Amygdala (tissue), 56 donors: ENCODE measurements at places on chromosomes 12 and 14.

GRCh38 chr12:109356577-109356976 lies 8.9 kb downstream of the MYO1H start:
- DNase-seq, result no peak

DNA sequence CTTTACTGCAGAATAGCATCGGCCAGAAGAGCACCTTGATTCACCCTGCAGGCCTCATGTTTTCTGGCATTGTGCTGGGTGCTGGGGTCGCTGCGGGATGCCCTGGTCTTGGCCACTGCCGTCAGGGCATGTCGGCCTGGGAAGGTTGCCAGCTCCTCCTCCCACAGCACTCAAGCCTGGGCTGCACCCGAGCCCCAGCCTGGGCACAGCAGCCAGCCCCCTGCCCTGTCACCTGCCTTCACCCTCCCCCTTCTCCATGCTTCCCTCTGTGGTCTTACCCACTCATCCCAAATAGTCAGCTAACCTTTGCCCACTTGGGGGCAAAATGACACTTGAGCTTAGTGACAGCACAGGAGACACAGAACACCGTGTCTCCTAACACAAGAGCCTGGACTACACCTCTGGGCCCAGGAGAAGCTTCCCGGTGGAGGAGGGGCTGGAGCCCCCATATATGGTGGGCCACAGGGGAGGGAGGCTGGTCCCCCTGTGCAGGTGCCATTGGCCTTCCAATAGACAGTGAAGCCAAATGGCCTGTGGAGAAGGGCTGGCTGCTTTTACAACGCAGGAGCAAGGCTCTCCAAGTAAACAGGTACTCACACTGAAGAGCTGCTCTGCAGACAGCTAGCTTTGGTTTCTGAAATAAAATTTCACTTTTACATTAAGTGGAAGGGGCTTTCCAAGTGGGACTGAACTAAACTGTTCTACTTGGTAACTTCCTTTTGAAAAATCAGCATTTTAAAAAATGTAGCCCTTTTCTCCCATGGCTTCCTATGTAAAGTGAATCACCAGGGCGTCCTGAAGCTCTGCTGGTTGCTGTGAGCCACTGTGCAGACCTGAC lies 51.2 kb upstream of the AMN start:
- DNase-seq, result no peak

- DNase-seq, result no peak
Observed at GRCh38 chr14:99768381-99768780, 24.8 kb upstream of the EML1 start.

GRCh38 chr12:93669452-93669851 lies 7.7 kb upstream of the CRADD start:
- no peak for DNase-seq

DNA sequence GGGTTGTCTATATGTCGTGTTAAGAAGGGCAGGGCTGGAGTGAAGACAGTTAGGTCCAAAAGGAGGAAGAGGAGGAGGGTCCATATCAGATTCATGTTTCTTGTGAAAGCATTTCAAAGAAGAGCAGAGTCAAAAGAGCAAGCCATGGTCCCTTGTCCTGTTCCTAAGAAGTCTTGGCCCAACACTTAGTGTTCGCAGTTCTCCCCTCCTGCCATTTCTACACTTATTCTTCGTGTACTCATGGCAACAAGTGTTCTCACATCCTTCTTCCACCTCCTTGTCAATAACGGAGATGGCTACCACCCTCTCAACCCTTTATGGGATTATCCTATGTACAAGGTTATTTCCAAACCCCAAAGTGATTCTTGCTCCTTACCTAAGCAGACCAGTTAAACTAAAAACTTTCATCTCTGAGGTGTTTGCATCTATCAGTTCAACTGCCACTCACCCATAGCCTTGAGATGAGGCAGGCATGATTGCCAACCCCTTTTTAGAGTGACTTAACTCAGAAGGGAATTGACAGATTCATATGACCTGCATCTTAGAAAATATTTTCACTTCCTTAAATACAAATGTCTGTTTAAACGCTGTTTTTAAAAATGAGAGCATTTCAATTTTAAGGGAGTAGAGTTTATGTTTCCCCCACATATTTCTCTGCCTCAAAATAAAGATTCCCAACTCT lies 19.8 kb upstream of the RNASE2 start:
- no peak for DNase-seq

DNA sequence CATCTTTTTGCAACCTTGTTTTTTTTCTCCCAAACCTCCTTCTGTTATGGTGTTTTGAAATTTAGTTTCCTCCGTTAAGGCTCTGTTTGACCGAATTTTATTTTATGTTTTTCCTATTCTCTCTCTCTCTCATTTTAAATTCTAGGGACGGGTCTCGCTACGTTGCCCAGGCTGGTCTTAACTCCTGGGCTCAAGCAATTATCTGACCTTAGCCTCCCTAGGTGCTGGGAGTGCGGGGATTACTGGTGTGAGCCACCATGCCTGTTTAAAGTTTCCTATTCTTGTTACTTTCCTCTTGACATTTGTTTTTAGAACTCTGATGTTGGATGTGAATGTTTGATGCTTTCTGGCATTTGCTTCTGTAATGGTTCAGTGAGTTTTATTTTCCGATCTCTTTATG lies 1.0 kb downstream of the ZC3H14 start:
- no peak for DNase-seq
